AG20443 (cell line): ENCODE measurements at places on chromosomes 2 and 18.

GRCh38 chr18:11745521-11745920, 56.5 kb downstream of the GNAL start:
- no peak for DNase-seq

- DNase-seq: no peak
Observed at GRCh38 chr18:13456736-13457271, 238.2 kb downstream of the LDLRAD4 start.

- no peak for DNase-seq
Observed at GRCh38 chr18:26516964-26517363, 31.4 kb downstream of the KCTD1 start.

GRCh38 chr18:49656073-49656692, 94.3 kb downstream of the LIPG start:
- no peak for DNase-seq

DNA sequence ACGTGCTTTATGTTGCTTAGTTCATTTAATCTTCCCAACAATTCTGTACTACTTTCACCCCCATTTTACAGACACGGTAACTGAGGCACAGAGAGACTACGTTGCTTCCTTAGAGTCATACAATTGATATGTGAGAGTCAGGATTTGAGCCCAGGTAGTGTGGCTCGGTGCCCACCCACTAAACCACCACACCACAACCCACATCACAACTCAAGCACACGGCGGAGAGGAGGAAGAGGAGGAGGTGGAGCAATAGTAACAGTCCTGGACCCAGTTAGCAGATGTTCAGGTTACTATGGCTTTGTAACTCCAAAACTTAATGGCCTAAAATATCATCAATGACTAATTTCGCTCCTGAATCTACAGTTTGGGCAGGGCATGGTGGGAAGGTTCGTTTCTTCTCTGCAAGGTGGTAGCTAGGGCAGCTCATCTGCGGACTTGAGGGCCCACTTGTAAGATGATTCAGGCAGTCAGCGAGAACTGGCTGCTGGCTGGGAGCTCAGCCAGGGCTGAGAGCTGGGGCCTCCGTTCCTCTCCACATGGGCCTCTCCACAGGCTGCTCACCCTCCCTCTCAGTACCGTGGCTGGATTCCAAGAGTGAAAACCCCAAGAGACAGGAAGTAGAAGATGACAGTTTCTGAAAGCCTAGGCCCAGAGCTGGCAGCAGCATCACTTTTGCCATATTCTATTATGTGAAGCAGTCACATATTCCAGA, 167.1 kb downstream of the ZFP36L2 start:
- peak; percentile 82 for DNase-seq

- DNase-seq: no peak
Observed at GRCh38 chr2:126942427-126943203, 43.9 kb downstream of the TEX51 start.

- peak; percentile 11 for DNase-seq
Observed at GRCh38 chr2:226611196-226611943, 188.2 kb downstream of the IRS1 start.

DNA sequence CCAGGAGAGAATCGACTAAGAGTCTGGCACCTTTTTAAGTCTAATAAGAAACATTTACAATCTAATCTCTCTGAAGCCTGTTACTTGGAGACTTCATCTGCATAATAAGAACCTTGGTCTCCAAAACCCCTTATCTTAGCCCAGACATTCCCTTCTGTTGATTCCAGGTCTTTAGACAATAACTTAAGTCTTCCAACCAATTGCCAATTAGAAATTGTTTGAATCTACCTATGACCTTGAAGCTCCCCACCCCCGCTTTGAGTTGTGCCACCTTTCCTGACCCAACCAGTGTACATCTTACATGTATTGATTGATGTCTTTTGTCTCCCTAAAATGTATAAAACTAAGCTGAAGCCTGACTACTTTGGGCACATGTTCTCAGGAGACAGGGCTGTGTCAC, 49.5 kb upstream of the DTNA start:
- no peak for DNase-seq

DNA sequence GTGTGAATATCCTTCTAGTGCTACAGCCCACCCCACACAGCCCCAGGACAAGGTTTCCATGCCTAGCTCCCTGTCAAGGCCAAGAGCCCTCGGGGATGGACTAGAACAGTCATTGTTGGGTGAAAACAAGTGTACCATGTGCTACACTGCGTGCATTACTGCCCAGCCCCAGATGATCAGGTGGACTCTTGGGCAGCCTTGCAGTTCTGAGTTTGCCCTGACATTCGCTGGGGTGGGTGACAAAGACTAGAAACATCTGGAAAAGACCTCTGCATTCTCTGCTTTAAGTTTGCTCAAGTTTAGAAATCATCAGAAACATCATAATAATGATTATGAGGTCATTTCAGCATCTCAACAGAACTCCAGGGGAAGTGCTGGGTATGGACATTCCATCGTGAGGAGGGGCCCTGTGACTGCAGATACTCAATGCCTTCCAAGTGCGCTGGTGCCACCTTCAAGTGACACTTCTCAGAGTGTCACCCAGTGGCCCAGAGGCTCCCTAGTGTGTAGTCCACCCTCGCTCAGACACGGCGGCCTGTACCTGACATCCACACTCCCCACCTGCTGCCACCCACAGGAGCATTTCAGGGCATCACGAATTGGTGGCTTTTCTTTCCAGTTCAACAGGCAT, 5.3 kb upstream of the PXDN start:
- DNase-seq: no peak

DNA sequence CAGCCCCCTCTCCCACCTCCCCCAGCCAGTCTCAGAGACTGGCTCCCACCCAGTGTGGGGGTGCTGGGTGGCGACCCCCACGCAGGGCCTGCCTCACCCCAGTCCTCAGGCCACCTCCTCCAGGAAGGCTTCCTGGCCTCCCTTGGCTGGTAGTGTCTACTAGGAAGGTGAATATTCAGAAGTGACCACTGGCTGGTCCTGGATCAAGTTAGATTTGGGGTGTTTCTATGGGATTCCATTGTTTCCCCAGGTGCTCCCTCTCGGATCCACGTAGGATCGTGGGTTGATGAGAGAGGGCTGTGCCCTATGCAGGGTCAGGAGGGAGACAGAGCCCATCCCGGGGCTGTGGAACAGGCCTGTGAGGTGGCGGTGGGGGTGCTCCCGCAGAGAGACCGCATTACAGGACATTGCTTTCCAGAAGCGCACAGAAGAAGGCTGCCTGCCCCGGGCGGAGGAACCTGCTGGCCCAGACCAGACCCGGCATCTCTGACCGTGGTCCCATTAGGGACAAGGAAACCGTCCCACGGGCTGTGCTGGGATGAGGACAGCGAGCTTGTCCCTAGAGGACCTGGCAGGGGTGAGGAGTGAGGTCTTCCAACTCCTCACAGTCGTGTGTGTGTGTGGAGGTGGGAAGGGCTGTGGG, 3.3 kb downstream of the PDCD1 start:
- DNase-seq: no peak

DNA sequence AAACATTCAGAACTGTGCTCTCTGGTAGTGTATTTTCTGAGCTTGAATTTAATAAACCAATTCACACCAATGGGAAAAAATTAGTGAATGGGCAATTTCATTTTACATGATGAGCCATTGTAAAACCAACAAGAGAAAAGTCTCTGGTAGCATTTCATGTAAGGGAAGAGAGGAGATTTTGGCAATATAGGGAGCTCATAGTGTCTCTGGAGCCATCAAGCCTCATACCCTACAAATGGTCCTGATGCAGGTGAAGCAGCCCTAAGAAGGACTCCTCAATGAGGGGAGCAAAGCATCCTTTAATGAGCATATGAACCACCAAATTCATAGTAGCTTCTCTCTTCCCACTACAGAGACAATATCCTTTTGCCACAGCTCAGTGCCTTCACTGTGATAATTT, 373.0 kb downstream of the RIT2 start:
- DNase-seq: no peak

GRCh38 chr2:27250652-27251379, 12.0 kb downstream of the SLC30A3 start:
- DNase-seq: no peak

GRCh38 chr2:59458800-59459199, 1094.7 kb downstream of the BCL11A start:
- DNase-seq: no peak

DNA sequence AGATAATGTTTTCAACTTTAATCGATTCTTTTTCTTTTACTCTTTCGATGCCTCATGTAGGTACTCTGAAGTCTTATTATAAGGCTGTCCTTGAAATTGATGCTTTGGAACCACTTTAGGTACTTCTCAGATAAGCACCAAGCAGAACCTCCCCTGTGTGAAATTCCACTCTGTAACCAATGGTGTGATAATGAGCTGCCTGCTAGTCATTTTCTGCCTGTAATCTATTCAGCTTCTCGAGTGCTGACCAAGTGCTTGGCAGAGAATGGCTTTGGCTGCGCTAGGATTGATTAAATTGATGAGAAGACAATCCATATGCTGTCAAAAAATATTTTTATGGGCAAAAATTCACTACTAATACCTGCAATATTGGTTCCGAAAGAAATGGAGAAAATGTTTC, 132.1 kb upstream of the STON1 start:
- DNase-seq: no peak

DNA sequence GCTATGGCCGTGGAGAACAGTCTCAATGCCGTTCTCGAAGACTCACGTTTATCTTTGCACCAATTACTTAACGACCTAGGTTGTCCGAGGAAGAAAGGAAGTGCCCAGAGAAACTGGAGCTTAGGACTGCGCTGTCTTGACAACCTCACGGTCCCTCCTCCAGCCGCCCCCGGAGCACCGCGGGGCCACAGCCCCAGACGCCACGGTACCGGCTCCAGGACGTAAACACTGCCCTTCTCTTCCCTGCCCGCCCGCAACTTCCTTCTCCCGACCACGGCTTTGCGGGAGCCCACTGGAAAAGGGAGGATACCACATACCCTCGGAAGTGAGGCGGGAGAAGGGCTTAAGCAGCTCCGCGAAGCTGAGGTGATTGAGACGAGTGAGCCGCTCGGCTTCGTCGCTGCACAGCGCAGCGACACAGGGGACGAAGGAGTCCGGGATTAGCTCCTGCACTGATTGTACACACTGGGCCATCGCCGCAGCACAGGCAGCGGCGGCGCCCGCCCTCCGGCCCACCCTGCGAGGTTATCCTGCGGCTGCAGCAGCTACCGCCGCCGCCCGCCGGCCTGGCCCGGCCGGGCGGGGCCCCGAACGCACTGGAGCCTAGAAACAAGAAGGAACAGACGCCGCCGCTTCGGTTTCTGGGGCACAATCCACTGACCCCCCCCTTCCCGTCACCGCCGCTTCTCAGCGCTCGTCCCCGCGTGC, 483 bp downstream of the TRAPPC8 start:
- peak; percentile 67 for DNase-seq

GRCh38 chr18:38368886-38369285, 803.3 kb upstream of the CELF4 start:
- DNase-seq: no peak

GRCh38 chr2:110702514-110703380, 24.9 kb upstream of the BUB1 start:
- no peak for DNase-seq

DNA sequence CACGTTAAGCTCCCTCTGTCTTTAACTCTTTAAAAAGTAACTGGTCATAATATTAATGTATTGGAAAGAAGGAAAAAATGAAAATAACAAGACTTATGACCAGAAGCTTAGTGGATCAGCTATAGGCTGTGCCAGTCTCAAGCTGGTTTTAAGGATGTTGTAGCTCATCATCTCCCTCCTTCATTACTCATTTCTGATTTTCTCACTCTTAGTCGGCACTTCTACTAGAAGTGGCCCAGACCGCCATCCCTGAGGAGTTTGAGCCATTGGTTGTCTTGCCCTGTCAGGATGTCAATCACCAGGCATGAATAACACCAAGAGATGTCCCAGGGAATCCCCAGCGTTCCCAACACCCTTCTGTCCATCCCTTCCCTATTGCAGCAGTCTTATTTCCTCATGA, 151.5 kb downstream of the ASXL3 start:
- DNase-seq: no peak

DNA sequence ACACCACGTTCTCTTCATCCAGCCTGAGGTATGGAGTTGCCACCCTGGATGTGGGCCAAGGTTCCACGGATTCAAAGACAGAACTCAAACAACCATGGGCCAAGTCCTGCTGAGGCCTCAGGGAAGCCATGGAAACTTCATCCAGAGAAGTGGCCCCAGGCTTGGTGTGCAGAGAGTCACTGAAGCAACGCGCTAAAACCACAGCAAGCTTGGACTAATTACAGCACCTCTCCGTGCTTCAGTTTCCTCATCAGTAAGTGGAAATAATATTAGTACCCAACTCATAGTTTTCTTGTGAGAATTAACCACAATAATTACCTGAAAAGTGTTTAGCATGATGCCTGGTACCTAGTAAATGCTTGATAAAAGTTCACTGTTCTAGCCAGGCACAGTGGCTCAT, 19.2 kb upstream of the AP1S3 start:
- no peak for DNase-seq

DNA sequence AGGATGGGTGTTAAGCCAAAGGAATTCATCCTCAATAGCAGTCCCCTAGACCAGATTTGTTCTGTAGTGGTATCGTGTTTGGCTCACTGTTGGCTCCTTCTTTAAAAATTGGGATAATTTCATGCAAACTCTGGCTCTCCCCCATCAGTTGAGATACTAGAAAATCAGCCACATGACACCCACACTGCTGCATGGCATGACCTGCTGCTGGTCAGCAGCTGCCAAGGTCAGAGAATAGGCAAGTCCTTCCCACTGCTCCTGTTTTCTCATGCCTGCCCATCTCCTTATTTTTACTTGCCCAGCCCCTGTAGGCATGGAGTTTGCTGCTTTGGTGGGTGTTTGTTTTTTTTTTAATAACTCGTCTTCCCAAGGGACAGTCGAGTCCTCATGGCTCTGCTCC, 1.0 kb upstream of the SNRNP200 start:
- no peak for DNase-seq

- DNase-seq: no peak
Observed at GRCh38 chr2:138424436-138425140, 77.0 kb upstream of the SPOPL start.

DNA sequence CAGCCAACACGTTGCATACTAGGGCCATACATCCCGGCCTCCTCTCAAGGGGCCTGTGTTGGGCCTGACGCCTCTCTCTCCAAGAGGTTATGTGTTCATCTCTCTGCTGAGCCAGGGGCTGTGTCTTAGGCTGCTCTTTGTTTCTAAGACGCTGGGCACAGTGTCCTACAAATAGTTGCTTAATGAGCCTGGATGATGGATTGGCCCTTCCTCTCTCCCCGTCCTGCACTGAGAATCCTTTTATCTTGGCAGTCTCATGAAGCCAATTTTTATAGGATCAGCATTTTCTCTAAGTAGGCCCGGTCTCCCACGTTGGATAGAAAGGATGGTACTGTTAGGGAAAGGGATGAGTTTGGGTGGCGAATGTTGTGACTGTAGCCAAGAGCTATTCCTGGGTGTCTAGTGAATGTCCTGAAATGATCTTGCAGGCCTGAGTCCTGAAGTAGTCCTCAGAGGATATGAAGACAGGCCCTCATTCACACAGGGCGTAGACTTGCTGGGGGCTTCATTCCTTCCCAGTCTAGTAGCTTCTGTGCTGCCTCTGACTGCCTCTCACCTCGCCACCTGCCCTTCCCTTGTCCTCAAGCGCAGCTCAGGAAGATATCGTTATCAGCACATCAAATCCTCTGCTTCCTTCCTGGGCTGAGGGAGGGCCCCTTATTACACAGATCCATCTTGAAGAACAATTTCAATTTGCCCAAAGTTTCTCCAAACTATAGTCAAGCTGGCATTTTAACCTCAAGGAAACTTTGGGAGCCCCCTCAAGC, 8.8 kb downstream of the LBH start:
- no peak for DNase-seq
